Thoracic aorta endothelial cell (primary cell): ENCODE measurements at places on chromosomes 3 and 15. TPM values are rescaled to one million over a fixed set of nuclear protein-coding genes. Genes with fewer than 3 reads are reported as not detected.

ALPK3 gene
- total RNA-seq: 20.1 and 31.9 TPM in 2 replicates

CHST2 gene
- 7.8 and 9.5 TPM in 2 replicates for total RNA-seq

CACNA2D3 gene
- total RNA-seq: under 0.01 TPM in 1 of 2 replicates, not detected in the other

CACNA2D2 gene
- total RNA-seq: under 0.01 TPM in 2 replicates

NPAP1 gene
- total RNA-seq: not detected in 2 replicates

TUBGCP4 gene
- total RNA-seq: 14.0 and 22.8 TPM in 2 replicates

ZMYND10 gene
- total RNA-seq: 0.07 and 0.13 TPM in 2 replicates

MASP1 gene
- 0.14 and 0.27 TPM in 2 replicates for total RNA-seq

STAB1 gene
- total RNA-seq: 213 and 215 TPM in 2 replicates

TPRG1 gene
- 0.13 TPM in 1 of 2 replicates, not detected in the other for total RNA-seq

CDHR4 gene
- not detected in 2 replicates for total RNA-seq

INKA1 gene
- total RNA-seq: 5.8 and 7.6 TPM in 2 replicates

HSPBAP1 gene
- total RNA-seq: 7.7 and 9.8 TPM in 2 replicates

GPR62 gene
- 0.07 TPM in 1 of 2 replicates, not detected in the other for total RNA-seq

SERPINI2 gene
- total RNA-seq: not detected in 2 replicates

GOLGA8O gene
- 0.13 and 0.29 TPM in 2 replicates for total RNA-seq

CSPG5 gene
- total RNA-seq: 0.40 and 0.79 TPM in 2 replicates

BCHE gene
- total RNA-seq: 0.13 and 0.14 TPM in 2 replicates

KLHL40 gene
- total RNA-seq: under 0.01 TPM in 1 of 2 replicates, not detected in the other

OIP5 gene
- 11.4 and 16.9 TPM in 2 replicates for total RNA-seq
